ENCODE measurements at places on chromosomes 7 and 10. TPM values are rescaled to one million over a fixed set of nuclear protein-coding genes. Genes with fewer than 3 reads are reported as not detected.

The EGR2 gene
- total RNA-seq, result 0.71 TPM

DNA sequence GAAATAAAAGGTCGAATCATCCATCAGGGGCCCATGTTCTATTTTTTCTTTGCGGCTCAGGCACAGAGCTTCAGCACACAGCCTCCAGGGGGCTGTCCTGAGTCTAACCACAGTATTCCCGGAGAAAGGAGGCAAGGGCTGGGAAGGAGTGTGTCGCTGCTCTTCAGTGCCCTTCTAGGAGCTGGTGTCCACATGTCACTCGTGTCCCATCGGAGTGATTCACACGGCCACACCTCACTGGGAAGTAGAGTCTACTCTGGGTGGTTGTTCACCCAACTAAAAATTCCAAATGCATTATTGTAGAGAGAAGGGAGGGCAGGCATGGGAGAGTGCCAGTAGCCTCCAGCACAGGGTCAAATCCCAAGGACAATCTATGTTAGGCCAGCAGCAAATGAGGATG, 114.8 kb upstream of the LANCL2 start:
- peaks cover 3% of the 10 kb centered on the region for H3K4me1 ChIP-seq
- H3K36me3 ChIP-seq, result no peaks in the 10 kb centered on the region
- peaks cover 36% of the 10 kb centered on the region for H3K27me3 ChIP-seq
- no peak for DNase-seq

The ADRA2A gene
- total RNA-seq, result 13.1 TPM

DNA sequence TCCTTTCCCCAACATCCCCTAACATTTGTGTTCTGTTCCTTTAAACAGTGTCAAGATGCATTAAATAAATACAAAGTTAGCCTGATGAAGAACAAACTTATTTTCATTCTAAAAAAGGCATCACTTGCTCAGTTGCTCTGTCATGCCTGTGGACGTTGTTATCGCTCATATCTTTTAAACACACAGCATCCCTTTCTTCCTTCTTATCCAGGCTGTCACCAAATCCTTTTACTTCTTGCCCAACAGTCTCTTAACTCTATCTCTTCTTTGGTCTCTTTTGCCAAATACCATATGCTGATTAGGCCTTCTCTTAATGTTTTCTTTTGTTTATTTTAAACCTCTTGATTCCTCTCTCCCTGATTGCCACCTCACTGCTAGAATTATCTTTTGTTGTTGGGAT, 43.9 kb downstream of the DKK1 start:
- DNase-seq, result no peak
- H3K27me3 ChIP-seq, result peaks cover 5% of the 10 kb centered on the region
- H3K4me1 ChIP-seq, result peaks cover 30% of the 10 kb centered on the region
- H3K4me3 ChIP-seq, result no peak overlapping the region
- H3K27ac ChIP-seq, result no peak overlapping the region

GRCh38 chr10:77472146-77472545, 165.5 kb downstream of the KCNMA1 start:
- no peak overlapping the region for H3K27ac ChIP-seq
- no peaks in the 10 kb centered on the region for H3K36me3 ChIP-seq
- H3K27me3 ChIP-seq, result peaks cover 14% of the 10 kb centered on the region
- H3K4me1 ChIP-seq, result no peaks in the 10 kb centered on the region

DNA sequence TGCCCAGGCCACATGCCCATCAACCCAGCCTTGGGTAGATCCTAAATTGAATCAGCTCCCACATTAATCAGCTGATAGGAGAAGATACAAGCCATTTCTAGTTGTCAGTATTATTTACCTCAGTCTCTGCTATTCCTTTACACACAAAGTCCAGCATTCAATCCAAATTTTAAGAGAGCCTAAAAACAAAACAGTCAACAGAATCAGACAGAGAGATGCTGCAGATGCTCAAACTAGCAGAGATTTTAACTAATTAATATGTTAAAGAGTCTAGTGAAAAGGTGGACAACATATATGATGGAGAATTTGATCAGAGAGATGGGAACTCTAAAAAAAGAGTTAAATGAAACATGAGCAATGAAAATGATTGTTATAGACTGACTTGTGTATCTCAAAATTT, 14.4 kb upstream of the IL15RA start:
- no peak for DNase-seq
- H3K36me3 ChIP-seq, result peaks cover 3% of the 10 kb centered on the region
- peaks cover 11% of the 10 kb centered on the region for H3K27me3 ChIP-seq
- peaks cover 4% of the 10 kb centered on the region for H3K4me1 ChIP-seq
- no peak overlapping the region for H3K4me3 ChIP-seq

DNA sequence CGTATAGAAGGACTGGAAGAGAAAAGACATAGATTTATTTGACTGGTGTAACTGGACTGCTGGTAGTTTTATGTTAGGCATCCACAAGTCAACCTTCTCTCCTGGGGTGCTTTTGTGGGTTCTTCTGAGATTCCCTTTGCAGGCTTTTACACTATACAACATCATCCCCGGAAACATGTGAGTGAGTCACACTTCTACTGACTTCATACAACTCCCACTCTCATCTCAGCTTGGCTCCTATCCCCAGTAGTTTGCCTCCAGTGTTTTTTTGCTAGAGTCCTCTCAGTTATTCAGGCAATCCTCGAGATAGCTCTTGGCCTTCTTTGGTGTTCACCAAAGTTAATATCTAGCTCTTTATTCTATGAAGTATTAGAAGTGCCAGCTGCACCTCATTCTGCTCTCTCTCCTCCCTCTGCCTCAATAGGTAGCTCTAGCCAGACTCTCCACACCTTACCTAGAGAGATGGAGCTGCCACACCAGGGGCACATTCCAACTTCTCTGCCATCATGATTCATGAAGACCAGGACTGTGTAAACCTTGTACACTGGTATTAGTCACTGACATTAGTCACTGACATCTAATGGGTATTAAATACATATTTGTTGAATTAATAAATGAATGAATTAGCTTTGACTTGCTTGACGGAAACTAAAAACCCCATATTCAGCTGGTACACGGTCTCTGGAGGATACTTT, 281.9 kb downstream of the PPP1R3A start:
- H3K27ac ChIP-seq, result no peak overlapping the region
- peaks cover 4% of the 10 kb centered on the region for H3K36me3 ChIP-seq
- H3K4me1 ChIP-seq, result no peaks in the 10 kb centered on the region

- H3K36me3 ChIP-seq, result no peaks in the 10 kb centered on the region
- no peak overlapping the region for H3K4me3 ChIP-seq
- H3K4me1 ChIP-seq, result no peaks in the 10 kb centered on the region
Measured at GRCh38 chr10:35289198-35289597, 47.1 kb upstream of the CCNY start.
